Calu3 (cell line): ENCODE measurements at places on chromosomes 7 and 10. TPM values are rescaled to one million over a fixed set of nuclear protein-coding genes. Genes with fewer than 3 reads are reported as not detected.
A peak's percentile ranks its signal among the peaks of the same experiment; 100 is the strongest.

- peak; percentile 15 for DNase-seq
Measured at GRCh38 chr7:37354656-37355131, 94.0 kb downstream of the ELMO1 start.

DNA sequence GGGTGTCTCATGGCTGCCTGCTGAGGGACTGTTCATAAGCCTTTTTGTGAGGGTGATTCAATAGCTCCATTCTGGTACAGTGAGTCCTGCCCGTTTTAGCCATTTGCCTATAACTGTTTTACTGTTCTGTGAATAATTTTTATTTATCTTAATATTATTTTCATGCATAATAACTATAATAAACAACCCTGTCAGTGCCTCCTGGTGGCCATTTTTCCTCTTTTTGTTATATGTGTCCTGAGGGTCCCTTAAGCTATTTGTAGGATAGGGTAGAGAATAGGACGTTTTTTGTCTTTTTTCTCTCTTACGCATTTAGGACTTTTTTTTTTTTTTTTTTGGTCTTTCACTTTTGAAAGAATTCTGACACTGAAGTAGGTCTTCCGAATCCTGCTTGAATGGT is 2.9 kb downstream of the C1QL3 start:
- DNase-seq, result no peak

DNA sequence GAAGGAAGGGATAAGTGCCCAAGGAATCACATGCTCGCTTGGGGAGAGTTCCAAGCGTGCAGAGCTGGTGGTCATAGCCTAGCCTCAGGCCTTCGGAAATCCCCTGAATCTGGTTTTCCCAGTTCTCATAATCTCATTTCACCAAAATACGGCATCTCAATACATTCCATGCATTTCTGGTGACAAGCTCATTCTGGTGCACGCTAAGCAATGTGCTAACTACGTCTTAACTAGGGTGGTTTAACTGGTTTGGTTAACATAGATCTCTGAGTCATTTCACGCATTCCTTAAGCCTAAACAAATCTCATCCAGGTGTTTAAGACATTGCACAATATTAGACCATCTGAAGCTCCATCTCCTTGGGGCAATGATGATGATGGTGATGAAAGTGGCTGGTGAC is 72.9 kb upstream of the STEAP1B start:
- peak; percentile 85 for DNase-seq

DNA sequence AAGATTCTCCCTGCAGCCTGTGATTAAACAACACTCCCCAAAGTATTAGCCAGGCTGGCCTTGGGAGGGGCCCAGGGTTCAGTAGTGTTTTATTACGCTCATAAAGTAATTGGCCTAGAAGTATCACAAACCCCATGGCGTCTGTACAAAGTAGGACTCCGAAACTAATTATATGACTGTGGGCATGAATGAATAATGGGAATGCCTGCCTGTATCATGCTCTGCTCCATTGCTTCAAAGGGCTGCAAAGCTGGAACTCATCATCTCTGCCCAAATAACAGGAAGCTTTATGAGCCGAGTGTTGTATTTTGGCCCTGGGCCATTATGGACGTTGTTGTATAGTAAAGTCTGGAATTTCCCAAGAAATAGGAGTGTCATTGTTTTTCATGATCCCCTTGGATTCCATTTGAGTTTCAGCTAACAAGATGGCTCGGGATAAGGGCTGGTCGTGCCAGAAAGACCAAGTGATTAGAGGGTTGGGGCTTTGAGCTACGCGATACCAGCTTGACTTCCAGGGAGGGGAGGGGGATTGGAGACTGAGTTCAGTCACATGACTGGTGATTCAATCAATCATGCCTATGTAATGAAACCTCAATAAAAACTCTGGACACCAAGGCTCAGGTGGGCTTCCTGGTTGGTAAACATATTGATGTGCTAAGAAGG is 65.3 kb upstream of the NPTX2 start:
- DNase-seq, result no peak

GRCh38 chr7:22174574-22174953 is 182.4 kb downstream of the RAPGEF5 start:
- DNase-seq, result no peak

DNA sequence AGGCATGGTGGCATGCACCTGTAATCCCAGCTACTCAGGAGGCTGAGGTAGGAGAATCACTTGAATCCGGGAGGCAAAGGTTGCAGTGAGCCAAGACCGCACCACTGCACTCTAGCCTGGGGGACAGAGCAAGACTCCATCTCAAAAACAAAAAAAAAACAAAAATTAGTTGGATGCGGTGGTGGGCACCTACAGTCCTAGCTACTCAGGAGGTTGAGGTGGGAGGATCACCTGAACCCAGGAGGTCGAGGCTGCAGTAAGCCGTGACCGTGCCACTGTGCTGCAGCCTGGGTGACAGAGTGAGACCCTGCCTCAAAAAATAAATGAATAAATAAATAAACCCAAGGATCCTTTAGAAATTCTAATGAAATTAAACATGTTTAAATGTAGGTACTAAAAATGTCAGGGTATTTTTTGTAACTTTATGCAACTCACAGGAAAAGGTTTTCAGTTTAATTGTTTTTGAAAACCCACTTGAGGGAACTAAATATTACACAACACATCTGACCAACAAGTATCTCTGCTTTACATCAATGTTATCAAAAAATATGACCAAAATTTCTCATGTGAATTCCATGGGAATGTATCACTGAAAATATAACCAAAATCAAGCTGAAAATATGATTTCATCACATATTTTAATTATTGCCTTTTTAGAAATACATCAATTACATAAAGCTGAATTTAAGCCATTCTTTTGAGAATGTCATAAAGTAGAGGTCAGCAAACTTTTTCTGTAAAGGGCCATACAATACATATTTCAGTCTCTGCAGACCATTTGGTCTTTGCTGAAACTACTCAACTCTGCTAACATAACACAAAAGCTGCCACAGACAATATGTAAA is 23.9 kb downstream of the UPF2 start:
- no peak for DNase-seq

DNA sequence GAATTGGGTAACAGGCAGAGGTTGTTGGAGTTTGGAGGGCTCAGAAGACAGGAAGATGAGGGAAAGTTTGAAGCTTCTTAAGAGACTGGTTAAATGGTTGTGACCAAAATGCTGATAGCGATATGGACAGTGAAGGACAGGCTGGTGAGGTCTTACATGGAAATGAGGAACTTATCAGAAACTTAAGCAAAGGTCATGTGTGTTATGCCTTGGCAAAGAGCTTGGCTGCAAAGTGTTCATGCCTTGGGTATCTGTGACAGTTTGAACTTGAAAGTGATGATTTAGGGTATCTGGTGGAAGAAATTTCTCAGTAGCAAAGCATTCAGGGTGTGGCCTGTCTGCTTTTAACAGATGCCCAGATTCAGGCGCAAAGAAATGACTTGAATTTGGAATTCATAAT is 64.5 kb upstream of the EEPD1 start:
- DNase-seq, result no peak

- no peak for DNase-seq
Measured at GRCh38 chr7:41917-42565, 150.3 kb upstream of the FAM20C start.

- DNase-seq, result no peak
Measured at GRCh38 chr7:134414109-134414508, 44.8 kb downstream of the AKR1B1 start.

- no peak for DNase-seq
Measured at GRCh38 chr10:108556186-108556585, 1367.1 kb downstream of the XPNPEP1 start.

GRCh38 chr7:37642028-37642540 is 41.5 kb upstream of the GPR141 start:
- DNase-seq, result no peak

- DNase-seq, result no peak
Measured at GRCh38 chr7:105149827-105150226, 135.8 kb downstream of the KMT2E start.

DNA sequence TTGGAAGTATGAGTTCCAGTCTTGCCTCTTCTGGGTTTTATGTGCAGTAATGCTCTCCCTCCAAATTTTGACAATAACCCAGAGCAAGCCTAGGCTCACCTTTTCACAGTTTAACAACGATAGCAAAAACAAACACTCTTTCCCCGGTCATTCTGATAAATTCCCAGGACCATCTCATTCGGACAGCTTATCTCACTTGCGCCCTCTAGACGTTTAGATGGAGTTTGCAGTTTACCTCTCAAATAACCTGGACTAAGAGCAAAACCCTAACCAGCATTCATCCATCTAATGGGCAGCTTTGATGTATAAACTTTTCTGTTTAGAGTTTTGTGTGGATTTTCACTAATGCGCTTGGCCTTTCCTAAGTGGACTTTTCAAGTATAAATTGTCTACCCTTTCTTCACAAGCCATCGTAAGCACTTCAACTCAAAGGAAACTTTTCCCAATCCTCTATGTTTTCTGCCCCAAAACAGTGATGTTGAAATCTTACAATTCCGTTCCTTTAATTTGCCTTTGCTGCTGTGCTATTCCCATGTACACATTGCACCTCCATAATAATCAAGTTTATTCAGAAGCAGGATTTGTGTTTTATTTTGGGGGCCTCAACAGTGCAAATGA is 114.9 kb downstream of the HDAC9 start:
- DNase-seq, result peak; percentile 60

- no peak for DNase-seq
Measured at GRCh38 chr10:21171936-21172541, 274.9 kb upstream of the NEBL start.

DNA sequence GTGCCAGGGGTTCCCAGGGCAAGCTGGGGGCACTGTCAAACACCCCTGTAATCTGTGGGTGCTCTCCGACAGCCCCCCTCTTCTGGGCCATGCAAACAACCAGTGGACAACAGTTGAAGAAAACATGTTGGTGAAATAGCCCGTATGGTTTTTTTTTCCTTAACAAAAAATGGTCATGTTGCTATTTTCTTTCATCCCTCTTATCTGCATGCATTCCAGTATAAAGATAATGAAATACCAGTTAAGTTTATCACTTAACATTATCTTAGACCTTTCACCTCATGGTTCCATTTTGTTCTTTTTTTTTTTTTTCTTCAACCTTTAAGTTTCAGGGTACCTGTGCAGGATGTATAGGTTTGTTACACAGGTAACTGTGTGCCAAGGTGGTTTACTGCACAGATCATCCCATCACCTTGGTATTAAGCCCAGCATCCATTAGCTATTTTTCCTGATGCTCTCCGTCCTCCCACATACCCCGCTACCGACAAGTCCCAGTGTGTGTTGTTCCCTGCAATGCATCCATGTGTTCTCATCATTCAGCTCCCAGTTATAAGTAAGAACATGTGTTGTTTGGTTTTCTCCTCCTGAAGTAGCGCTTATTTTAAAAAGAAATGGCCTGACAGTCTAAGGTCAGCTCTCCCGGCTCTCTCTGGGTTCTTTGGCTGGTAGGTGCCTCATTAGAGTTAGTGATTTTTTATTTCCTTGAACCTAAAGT is 110.1 kb downstream of the NRP1 start:
- no peak for DNase-seq

DNA sequence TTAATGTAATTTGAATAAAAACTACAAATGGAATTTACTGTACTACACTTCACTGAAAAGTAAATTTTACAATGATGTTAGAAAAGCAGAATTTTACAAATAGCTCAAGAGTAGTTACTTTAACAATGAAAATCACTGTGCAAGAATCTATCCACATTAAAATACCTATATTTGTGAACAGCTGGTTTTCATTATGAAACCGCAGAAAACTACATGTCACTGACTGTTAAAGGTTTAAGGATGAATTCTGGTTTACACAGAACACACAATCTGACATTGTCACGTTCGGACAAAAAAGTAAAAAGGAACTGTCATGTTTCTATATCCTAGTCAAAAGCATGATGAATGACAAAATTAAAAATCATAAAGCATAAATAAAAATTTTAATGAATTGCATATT is 415.3 kb upstream of the PRKCQ start:
- DNase-seq, result no peak

DNA sequence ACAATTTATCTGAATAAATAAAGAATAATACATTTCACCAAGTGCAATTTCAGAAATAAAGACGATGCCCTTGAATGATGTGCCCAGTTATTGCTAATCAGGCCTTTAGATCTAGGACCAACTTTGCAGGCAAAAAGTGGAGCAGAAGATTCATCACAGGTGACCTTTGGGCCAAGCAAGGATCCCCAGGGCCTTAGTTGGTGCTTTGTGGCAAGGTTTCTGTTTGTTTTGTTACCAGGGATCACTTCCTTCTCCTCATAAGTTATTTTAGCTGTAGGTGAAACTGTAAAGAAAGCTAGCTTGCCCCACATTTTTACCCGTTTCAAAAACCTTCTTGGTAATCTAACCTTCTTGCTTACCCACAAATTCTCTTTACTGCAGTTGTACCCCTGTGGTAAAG is 323.2 kb downstream of the NEBL start:
- no peak for DNase-seq

DNA sequence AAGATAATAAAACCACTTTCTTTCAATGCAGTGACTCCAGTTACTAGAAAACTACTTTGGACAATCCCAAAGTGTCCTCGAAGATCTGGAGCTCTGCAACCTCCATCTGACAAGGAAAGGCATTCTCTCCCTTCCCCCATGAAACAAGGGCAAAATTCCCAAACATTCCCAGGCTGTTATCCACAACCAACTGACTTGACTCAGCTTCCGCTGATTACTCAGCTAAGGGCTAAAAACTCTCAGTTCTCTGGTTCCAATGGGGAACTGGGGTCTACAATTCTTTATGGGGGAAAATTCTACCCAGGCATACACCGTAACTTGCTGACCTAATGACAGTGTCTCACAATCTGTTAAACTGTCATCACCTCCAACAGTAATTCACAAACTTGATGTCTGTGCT is 48.4 kb downstream of the SFMBT2 start:
- DNase-seq, result no peak

- DNase-seq, result no peak
Measured at GRCh38 chr10:10392511-10392910, 625.2 kb upstream of the CELF2 start.

GRCh38 chr10:52949899-52950298 is 177.3 kb upstream of the MBL2 start:
- DNase-seq, result peak; percentile 10

DNA sequence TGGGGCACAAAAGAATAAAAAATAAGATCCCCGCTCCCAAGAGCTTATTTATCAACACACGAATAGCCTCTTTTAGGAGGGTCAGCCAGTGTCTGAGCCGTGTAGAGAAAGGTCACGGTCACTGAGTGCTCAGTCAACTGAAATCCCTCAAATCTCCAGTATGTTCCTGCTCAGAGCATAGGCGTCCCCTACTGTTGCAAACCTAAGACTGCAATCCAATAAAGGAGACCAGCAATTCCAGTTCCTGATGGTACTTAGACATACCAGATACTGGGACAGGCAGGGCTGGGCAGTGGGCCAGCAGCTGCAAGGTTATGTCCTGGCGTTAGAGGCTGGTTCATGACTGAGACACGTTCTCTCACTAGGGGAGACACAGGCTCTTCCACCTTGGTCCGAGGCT is 93.6 kb downstream of the CACNB2 start:
- no peak for DNase-seq

- peak; percentile 30 for DNase-seq
Measured at GRCh38 chr7:22202141-22202540, 154.8 kb downstream of the RAPGEF5 start.

GRCh38 chr7:12028508-12028907 is 182.6 kb upstream of the TMEM106B start:
- no peak for DNase-seq

- peak; percentile 76 for DNase-seq
Measured at GRCh38 chr7:130356876-130357611, 12.4 kb downstream of the CPA5 start.

PPP1R17 gene
- not detected in 2 replicates for total RNA-seq

LRRC18 gene
- not detected in 2 replicates for total RNA-seq

ZRANB1 gene
- 11.6 and 12.5 TPM in 2 replicates for total RNA-seq

OR13A1 gene
- total RNA-seq, result not detected in 2 replicates

DNAJC12 gene
- 0.80 and 1.1 TPM in 2 replicates for total RNA-seq

UBE2D4 gene
- 21.4 and 22.7 TPM in 2 replicates for total RNA-seq

CHAT gene
- not detected in 2 replicates for total RNA-seq

TAF5 gene
- total RNA-seq, result 2.5 and 2.9 TPM in 2 replicates

ARID5B gene
- total RNA-seq, result 9.5 and 10.0 TPM in 2 replicates

PDE6C gene
- not detected in 2 replicates for total RNA-seq

FERD3L gene
- total RNA-seq, result not detected in 2 replicates
